Nephron progenitor cell (in vitro differentiated cells): ENCODE measurements at places on chromosomes 6 and 20.

DNA sequence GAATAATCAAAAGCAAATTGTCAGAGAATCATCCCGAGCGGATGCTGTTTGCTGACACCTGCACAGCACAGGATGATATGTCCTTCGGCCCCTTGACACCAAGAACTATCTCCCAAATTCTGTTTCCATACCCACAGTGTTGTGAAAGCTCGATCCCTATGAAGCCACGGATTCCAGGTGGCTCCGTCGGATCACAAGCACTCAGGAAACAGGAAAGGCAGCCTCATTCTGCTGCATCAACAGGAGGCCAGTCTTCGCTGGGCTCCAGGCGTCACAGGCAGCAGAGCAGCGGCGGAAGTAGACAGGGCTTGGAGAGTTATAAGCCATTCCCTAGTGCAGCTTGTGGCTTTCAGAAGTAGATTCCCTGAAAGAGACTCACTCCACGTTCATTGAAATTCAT lies 342.3 kb downstream of the C6orf118 start:
- H3K36me3 ChIP-seq, result no peaks in the 10 kb centered on the region
- H3K4me1 ChIP-seq, result no peaks in the 10 kb centered on the region
- H3K27ac ChIP-seq, result no peak overlapping the region
- DNase-seq, result no peak
- H3K27me3 ChIP-seq, result no peaks in the 10 kb centered on the region
- H3K4me3 ChIP-seq, result no peak overlapping the region

DNA sequence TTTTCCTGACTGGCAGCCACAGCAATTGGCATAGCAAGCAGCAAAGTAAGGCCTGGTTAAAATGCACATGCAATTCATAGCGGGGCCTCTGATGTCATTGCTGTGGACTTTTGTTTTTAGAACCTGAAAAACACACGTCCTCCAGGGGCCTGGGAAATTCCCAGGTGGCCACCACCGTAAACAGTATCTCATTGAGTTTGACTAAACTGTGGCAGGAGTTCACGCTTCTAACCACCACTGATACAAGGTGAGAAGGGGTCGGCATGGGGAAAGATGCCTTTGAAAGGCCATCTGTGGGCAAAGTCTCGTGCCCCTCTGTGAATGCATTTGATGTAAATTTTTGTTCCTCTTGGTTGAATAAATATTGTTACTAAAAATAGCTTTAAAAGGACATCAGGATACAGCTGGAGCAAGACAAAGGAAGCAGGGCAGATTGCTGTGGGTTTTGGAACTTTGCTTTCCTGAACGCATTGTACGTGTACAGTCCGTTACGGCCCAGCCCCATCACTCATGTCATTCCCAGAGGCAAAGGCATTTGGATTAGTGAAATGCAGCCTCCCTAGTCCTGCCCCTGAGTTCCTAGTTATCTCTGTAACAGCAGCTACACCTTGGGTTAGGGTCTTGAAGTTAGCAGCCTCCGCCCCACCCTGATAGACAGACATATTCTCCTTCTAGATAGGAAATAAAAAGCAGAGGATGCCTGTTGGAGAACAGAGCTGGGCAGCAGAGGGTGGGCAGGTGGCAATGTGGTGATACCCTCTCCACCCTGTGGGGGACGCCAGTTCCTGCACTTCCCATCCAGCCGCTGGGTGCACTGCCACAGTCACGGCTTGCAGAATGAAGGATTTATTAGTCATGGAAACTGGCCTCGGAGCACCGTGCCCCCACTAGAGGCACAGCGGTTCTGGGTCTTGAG lies 80.3 kb downstream of the ZDHHC14 start:
- no peak overlapping the region for H3K4me3 ChIP-seq
- H3K36me3 ChIP-seq, result no peaks in the 10 kb centered on the region
- H3K27ac ChIP-seq, result peak overlapping the region; percentile 49
- peaks cover 3% of the 10 kb centered on the region for H3K27me3 ChIP-seq
- DNase-seq, result no peak
- peaks cover 49% of the 10 kb centered on the region for H3K4me1 ChIP-seq

GRCh38 chr6:93337014-93337413 lies 82.3 kb downstream of the EPHA7 start:
- H3K27ac ChIP-seq, result peak overlapping the region; percentile 70
- DNase-seq, result no peak
- peaks cover 4% of the 10 kb centered on the region for H3K27me3 ChIP-seq
- peaks cover 36% of the 10 kb centered on the region for H3K4me1 ChIP-seq
- peaks cover 10% of the 10 kb centered on the region for H3K36me3 ChIP-seq
- no peak overlapping the region for H3K4me3 ChIP-seq

DNA sequence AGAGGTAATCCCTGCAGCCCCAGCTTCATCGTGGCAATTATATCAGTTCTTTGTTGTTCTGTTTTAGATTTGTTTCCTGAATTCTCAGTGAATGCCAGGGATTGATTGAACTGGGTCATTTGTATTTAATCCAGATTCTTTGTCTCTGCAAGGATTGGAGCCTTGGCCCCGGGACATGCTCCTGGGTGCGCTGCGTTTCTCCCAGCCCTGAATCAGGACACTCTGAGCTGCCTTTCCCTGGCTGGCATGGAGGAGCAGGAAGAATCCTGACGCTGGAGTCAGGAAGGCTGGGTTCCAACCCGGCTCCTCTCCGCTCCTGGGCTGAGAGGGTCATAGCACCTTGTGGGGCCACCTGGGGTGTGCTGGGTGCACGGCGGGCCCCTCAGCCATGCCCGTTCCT lies 545.6 kb downstream of the QKI start:
- no peaks in the 10 kb centered on the region for H3K36me3 ChIP-seq
- H3K27ac ChIP-seq, result no peak overlapping the region
- no peak for DNase-seq
- H3K4me1 ChIP-seq, result peaks cover 38% of the 10 kb centered on the region
- no peak overlapping the region for H3K4me3 ChIP-seq

DNA sequence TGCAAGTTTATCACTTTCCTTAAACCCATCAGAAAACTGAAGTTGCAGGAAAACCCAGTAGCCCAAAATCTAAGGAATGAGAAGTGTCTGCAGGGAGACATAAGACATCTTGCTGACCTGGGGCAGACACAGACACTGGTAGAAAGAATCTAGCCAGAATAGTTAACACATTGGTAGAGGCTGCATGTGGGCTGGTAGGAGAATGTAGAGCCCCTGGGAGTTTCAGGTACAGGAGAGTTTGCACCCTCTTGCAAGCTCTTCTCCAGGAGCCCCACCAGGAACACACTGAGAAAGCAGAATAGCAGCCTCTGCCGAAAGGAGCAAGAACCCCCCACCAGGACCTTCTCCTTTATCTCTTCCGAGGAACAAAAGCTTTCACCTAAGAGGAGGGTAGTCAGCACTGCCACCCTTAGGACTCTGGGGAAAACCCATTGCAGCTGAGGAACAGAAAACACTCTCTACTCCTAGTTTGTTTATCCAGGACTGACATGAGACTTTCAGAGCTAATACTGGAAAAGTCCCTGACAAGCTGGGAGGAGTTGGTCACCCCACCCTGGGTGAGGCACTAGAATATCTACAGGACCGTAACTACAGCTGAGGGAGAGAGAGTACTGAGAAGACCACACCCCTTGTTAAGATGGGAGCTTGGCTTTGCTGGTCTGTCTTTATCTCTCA lies 10.5 kb upstream of the OGFRL1 start:
- no peaks in the 10 kb centered on the region for H3K36me3 ChIP-seq
- no peak for DNase-seq
- no peak overlapping the region for H3K4me3 ChIP-seq
- H3K27me3 ChIP-seq, result peaks cover 10% of the 10 kb centered on the region
- H3K27ac ChIP-seq, result no peak overlapping the region

- peaks cover 45% of the 10 kb centered on the region for H3K36me3 ChIP-seq
- no peaks in the 10 kb centered on the region for H3K27me3 ChIP-seq
- peaks cover 8% of the 10 kb centered on the region for H3K4me1 ChIP-seq
- H3K27ac ChIP-seq, result peak overlapping the region; percentile 35
- no peak for DNase-seq
- no peak overlapping the region for H3K4me3 ChIP-seq
Measured at GRCh38 chr20:34083137-34083536, 28.9 kb downstream of the EIF2S2 start.

DNA sequence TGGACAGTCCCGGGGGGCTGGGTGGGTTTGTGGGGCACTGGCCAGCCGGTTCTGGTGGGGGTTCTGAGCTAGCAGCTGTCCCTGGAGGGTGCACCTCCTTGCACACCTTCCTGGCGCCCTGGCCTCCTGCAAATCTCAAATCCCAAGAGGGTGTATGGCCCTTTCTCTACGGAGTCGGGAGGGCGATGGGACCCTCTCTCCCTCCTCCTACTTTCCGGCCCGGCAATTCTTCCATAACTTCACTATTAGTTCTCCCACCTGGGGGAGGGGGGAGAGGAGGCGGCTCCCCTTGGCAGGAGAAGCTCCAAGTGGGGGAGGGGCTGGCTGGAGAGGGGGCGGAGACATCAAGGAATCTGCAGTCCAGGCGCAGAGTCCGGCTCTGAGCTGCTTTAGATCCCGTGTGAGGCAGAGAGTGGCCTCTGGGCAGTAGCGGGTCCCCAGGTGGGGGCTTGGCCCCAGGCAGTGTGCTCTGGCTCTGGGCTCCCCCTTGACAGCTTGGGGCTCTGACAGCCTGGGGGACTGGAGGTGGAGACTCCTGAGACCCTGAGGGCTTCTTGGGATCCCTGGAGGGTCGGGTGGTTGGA lies 1.4 kb upstream of the LAMA5 start:
- DNase-seq, result peak; percentile 81
- no peaks in the 10 kb centered on the region for H3K36me3 ChIP-seq
- peaks cover 51% of the 10 kb centered on the region for H3K4me1 ChIP-seq
- no peaks in the 10 kb centered on the region for H3K27me3 ChIP-seq

GRCh38 chr6:94487371-94487770 lies 1068.0 kb upstream of the EPHA7 start:
- no peaks in the 10 kb centered on the region for H3K27me3 ChIP-seq
- H3K4me3 ChIP-seq, result no peak overlapping the region
- H3K4me1 ChIP-seq, result no peaks in the 10 kb centered on the region
- H3K27ac ChIP-seq, result no peak overlapping the region

DNA sequence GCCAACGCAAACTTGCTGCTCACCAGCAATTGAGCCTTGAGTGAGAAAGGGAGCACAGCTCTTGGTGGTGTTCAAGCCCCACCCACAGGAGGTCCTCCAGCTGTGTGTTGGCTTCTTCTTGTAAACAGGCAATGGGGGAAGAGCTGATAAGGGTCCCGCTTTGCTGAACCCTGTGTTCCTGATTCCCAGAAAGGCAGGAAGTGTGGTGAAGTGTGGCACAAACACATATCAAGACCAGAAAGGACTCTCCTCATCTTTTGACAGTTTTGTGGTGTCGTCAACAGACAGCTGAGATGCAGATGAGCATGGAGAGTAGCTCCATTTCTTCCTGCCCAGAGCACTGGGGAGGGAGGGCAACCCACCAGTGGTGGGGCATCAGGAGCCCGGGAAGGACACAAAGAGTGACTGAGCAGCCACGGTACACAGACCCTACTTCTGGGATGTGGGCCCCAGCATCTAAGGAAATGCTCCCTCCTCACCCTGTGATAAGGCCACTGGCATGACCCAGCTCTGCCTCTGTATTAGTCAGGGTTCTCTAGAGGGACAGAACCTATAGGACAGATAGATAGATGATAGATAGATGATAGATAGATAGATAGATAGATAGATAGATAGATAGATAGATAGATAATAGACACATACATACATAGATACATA lies 188.9 kb upstream of the TAB2 start:
- H3K4me3 ChIP-seq, result no peak overlapping the region
- no peak for DNase-seq
- peaks cover 32% of the 10 kb centered on the region for H3K4me1 ChIP-seq
- no peak overlapping the region for H3K27ac ChIP-seq

GRCh38 chr6:78523622-78524021 lies 343.7 kb upstream of the IRAK1BP1 start:
- no peaks in the 10 kb centered on the region for H3K36me3 ChIP-seq
- no peaks in the 10 kb centered on the region for H3K4me1 ChIP-seq
- no peak for DNase-seq
- peaks cover 3% of the 10 kb centered on the region for H3K27me3 ChIP-seq
- H3K27ac ChIP-seq, result no peak overlapping the region
- no peak overlapping the region for H3K4me3 ChIP-seq
